Suprapubic skin (tissue), 4 donors: ENCODE measurements at places on chromosomes 6 and 20.
A peak's percentile ranks its signal among the peaks of the same experiment; 100 is the strongest.

GRCh38 chr6:19705606-19706005 is 131.6 kb upstream of the ID4 start:
- H3K4me1 ChIP-seq: no peaks in the 10 kb centered on the region
- H3K4me3 ChIP-seq: no peak overlapping the region
- DNase-seq: no peak
- no peaks in the 10 kb centered on the region for H3K27me3 ChIP-seq
- no peak overlapping the region for H3K27ac ChIP-seq

- no peaks in the 10 kb centered on the region for H3K27me3 ChIP-seq
- peaks cover 10% of the 10 kb centered on the region for H3K4me1 ChIP-seq
- H3K4me3 ChIP-seq: no peak overlapping the region
- no peaks in the 10 kb centered on the region for H3K36me3 ChIP-seq
Measured at GRCh38 chr6:136521911-136522310, 28.3 kb downstream of the MAP7 start.

GRCh38 chr6:20688710-20689500 is 154.6 kb downstream of the CDKAL1 start:
- no peaks in the 10 kb centered on the region for H3K36me3 ChIP-seq
- H3K27ac ChIP-seq: no peak overlapping the region
- peaks cover 11% of the 10 kb centered on the region for H3K4me1 ChIP-seq

GRCh38 chr20:38181207-38181801 is 16.2 kb upstream of the TGM2 start:
- DNase-seq: no peak
- H3K4me1 ChIP-seq: no peaks in the 10 kb centered on the region
- no peaks in the 10 kb centered on the region for H3K36me3 ChIP-seq
- H3K4me3 ChIP-seq: no peak overlapping the region
- no peak overlapping the region for H3K27ac ChIP-seq
- H3K27me3 ChIP-seq: peaks cover 5% of the 10 kb centered on the region

DNA sequence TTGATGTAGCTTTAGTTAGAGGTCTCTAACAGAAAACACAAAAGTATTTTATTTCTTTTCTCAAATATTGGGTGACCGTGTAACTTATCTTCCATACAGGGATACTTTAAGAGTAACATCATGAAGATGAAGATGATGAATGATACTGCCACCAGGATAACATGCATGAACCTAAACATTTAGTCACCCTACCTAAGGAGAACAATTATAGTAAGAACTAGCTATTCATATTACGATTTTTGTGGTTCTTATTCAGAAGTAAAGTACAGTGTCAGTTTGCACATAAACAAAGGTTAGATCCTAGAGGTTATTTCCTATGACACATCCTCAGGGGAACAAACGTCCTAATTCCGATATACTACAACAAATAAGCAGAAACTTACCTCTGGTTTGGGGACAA is 21.0 kb downstream of the CLDN20 start:
- no peak for DNase-seq
- H3K4me3 ChIP-seq: no peak overlapping the region
- H3K27ac ChIP-seq: no peak overlapping the region
- no peaks in the 10 kb centered on the region for H3K27me3 ChIP-seq

DNA sequence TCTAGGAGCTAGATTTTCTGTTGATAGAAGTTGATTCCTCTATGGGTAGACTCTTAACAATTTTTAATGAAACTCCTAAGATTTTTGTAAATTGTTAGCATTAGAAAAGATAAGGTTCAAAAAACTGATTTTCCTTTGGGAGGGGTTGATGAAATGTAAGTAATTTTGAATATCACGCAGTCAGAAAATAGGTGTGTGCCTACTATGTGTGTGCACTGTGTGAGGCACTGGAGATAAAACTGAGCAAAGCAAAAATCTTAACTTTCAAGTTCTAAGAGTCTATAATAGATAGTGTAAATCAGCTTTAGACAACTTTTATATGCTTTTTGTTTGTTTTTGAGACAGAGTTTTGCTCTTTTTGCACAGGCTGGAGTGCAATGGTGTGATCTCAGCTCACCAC is 53.3 kb downstream of the FAM217A start:
- H3K27me3 ChIP-seq: no peaks in the 10 kb centered on the region
- H3K4me1 ChIP-seq: peaks cover 28% of the 10 kb centered on the region
- no peaks in the 10 kb centered on the region for H3K36me3 ChIP-seq
- no peak for DNase-seq
- H3K4me3 ChIP-seq: no peak overlapping the region

- no peaks in the 10 kb centered on the region for H3K4me1 ChIP-seq
- no peak overlapping the region for H3K27ac ChIP-seq
- no peak for DNase-seq
- H3K36me3 ChIP-seq: no peaks in the 10 kb centered on the region
- no peak overlapping the region for H3K4me3 ChIP-seq
Measured at GRCh38 chr6:88502391-88502790, 336.2 kb upstream of the CNR1 start.

GRCh38 chr20:49100972-49101371 is 54.9 kb downstream of the CSE1L start:
- no peak overlapping the region for H3K4me3 ChIP-seq
- H3K4me1 ChIP-seq: no peaks in the 10 kb centered on the region
- H3K36me3 ChIP-seq: peaks cover 61% of the 10 kb centered on the region
- DNase-seq: no peak
- H3K27me3 ChIP-seq: no peaks in the 10 kb centered on the region

- DNase-seq: no peak
- H3K4me3 ChIP-seq: no peak overlapping the region
- no peaks in the 10 kb centered on the region for H3K27me3 ChIP-seq
- peaks cover 18% of the 10 kb centered on the region for H3K4me1 ChIP-seq
- peaks cover 24% of the 10 kb centered on the region for H3K36me3 ChIP-seq
Measured at GRCh38 chr20:47679462-47679861, 105.8 kb downstream of the SULF2 start.

DNA sequence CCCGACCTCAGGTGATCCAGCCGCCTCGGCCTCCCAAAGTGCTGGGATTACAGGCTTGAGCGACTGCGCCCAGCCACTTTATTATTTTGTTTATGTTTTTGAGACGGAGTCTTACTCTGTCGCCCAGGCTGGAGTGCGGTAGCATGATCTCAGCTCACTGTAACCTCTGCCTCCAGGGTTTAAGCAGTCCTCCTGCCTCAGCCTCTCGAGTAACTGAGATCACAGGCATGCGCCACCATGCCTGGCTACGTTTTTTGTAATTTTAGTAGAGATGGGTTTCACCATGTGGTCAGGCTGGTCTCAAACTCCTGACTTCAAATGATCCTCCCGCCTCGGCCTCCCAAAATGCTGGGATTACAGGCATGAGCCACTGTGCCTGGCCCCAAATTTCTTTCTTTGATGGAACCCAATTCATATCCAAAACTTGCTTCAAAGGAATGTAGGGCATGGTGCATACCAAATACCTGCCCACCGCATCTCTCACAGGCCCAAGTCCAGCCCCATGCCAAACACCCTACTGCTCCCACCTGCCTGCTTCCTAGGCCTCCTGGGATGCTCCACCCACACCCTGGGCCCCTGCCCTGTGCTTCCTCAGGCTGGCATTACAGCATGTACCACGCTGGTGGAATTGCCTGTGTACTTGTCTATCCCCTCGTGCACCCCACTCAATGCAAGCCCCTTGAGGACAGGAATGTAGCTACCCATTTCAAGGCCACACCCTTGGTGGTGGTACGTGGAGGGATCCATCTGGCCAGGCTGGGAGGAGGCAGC is 4.9 kb upstream of the HMGA1 start:
- H3K4me1 ChIP-seq: peaks cover 37% of the 10 kb centered on the region
- no peak for DNase-seq
- H3K27me3 ChIP-seq: no peaks in the 10 kb centered on the region
- no peaks in the 10 kb centered on the region for H3K36me3 ChIP-seq
- no peak overlapping the region for H3K4me3 ChIP-seq

GRCh38 chr6:47457370-47457769 is 20.2 kb upstream of the CD2AP start:
- no peak overlapping the region for H3K4me3 ChIP-seq
- no peaks in the 10 kb centered on the region for H3K27me3 ChIP-seq
- H3K27ac ChIP-seq: no peak overlapping the region
- peaks cover 2% of the 10 kb centered on the region for H3K4me1 ChIP-seq
- H3K36me3 ChIP-seq: no peaks in the 10 kb centered on the region

GRCh38 chr6:161373905-161374451 is 100.1 kb upstream of the AGPAT4 start:
- H3K36me3 ChIP-seq: no peaks in the 10 kb centered on the region
- no peak overlapping the region for H3K4me3 ChIP-seq
- peaks cover 20% of the 10 kb centered on the region for H3K4me1 ChIP-seq
- no peaks in the 10 kb centered on the region for H3K27me3 ChIP-seq
- H3K27ac ChIP-seq: no peak overlapping the region
- DNase-seq: peak; percentile 79

DNA sequence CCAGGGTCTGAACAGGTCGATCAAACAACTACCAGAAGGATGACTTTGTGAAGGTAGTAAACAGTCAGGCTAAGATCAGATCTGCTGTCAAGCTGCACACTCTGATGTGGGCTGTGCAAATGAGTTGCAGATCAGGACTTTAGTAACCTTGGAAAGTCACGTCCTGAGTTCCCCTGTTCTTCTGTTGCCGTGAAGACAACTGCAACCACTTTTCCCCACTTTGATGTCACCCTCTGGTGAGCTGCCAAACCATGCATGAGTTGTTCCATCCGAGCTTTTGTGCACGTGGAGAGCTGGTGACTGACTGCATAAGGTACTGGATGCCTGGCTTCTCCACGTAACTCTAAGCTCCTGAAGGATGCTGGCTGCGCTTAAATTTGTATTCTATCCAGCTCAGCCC is 111.0 kb downstream of the CD83 start:
- no peak for DNase-seq
- H3K27me3 ChIP-seq: no peaks in the 10 kb centered on the region
- H3K4me3 ChIP-seq: no peak overlapping the region
- H3K4me1 ChIP-seq: no peaks in the 10 kb centered on the region
- H3K36me3 ChIP-seq: no peaks in the 10 kb centered on the region

GRCh38 chr20:7883309-7883708 is 56.9 kb downstream of the HAO1 start:
- H3K27ac ChIP-seq: no peak overlapping the region
- DNase-seq: no peak
- H3K36me3 ChIP-seq: no peaks in the 10 kb centered on the region
- no peak overlapping the region for H3K4me3 ChIP-seq
- no peaks in the 10 kb centered on the region for H3K27me3 ChIP-seq
- H3K4me1 ChIP-seq: no peaks in the 10 kb centered on the region

DNA sequence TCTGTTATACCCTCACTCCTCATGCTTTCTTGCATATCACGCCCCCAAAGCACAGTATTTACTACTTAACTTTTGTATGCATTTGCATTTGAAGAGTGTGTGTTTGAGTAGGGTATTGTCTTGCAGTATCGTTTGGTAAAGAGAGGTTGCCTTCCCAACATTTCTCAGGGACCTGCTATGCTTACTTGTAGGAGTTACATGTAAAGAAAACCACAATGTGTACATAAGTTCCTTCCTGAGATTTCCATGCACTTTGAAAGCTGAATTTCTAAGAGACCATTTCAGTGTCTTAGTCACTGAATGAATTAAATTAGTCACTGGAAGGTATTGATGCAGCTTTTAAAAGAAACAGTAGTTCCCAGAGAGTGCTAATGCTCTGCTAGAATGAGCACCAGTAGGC is 159.3 kb upstream of the LAMA2 start:
- H3K4me3 ChIP-seq: no peak overlapping the region
- no peaks in the 10 kb centered on the region for H3K36me3 ChIP-seq
- no peak overlapping the region for H3K27ac ChIP-seq
- no peaks in the 10 kb centered on the region for H3K4me1 ChIP-seq
- no peak for DNase-seq

DNA sequence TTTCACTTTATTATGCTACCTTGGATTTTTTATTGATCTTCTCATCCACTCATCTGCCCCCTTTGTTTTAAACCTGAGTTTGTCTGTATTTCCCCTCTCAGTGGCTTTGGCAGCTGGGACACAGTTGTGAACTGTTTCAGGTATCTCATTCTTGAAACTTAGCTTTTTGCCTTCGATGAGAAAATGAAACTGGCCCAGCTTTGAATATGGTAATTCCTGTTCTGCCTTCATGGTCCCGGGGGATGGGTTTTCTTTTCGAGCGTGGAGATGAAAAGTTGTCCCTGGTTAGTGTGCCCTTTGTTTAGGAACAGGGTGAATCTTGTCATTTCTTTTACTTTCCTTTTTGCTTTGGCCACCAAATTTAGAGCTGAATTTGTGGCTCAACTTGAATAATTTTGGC is 25.6 kb downstream of the DHX35 start:
- H3K27me3 ChIP-seq: no peaks in the 10 kb centered on the region
- no peak overlapping the region for H3K27ac ChIP-seq
- H3K36me3 ChIP-seq: peaks cover 24% of the 10 kb centered on the region
- H3K4me1 ChIP-seq: peaks cover 18% of the 10 kb centered on the region

GRCh38 chr6:33217681-33218080 is 9.4 kb downstream of the RING1 start:
- H3K4me1 ChIP-seq: peaks cover 17% of the 10 kb centered on the region
- H3K27ac ChIP-seq: no peak overlapping the region
- peaks cover 13% of the 10 kb centered on the region for H3K27me3 ChIP-seq
- DNase-seq: peak; percentile 24
- no peaks in the 10 kb centered on the region for H3K36me3 ChIP-seq
- H3K4me3 ChIP-seq: no peak overlapping the region

DNA sequence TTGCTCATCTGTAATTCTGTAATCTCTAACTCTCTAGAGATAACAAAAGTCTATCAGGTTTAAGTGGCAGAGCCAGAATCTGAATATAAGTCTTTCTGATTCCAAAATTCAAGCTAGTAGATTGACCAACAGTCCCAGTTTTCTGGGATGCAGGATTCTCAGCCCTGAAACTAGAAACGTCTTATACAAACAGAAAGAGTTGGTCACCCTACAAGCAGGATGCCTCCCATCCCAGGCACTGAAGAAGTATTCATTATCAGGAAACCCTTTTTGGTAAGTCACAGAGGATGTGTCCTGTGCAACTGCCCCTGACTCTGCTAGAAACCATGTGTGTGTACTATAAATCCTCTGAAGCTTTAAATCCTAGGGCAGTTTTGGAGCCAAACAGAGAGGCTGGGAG is 135.0 kb downstream of the CARMIL1 start:
- no peak for DNase-seq
- H3K4me1 ChIP-seq: peaks cover 48% of the 10 kb centered on the region
- H3K27ac ChIP-seq: peak overlapping the region; percentile 33
- no peaks in the 10 kb centered on the region for H3K36me3 ChIP-seq
- H3K27me3 ChIP-seq: no peaks in the 10 kb centered on the region
- no peak overlapping the region for H3K4me3 ChIP-seq

GRCh38 chr20:9632991-9633390 is 118.6 kb downstream of the LAMP5 start:
- H3K27ac ChIP-seq: no peak overlapping the region
- no peak overlapping the region for H3K4me3 ChIP-seq
- no peaks in the 10 kb centered on the region for H3K36me3 ChIP-seq
- no peak for DNase-seq
- H3K4me1 ChIP-seq: no peaks in the 10 kb centered on the region
- H3K27me3 ChIP-seq: no peaks in the 10 kb centered on the region
